ENCODE measurements at places on chromosomes 16 and 17. TPM values are rescaled to one million over a fixed set of nuclear protein-coding genes. Genes with fewer than 3 reads are reported as not detected.

DNA sequence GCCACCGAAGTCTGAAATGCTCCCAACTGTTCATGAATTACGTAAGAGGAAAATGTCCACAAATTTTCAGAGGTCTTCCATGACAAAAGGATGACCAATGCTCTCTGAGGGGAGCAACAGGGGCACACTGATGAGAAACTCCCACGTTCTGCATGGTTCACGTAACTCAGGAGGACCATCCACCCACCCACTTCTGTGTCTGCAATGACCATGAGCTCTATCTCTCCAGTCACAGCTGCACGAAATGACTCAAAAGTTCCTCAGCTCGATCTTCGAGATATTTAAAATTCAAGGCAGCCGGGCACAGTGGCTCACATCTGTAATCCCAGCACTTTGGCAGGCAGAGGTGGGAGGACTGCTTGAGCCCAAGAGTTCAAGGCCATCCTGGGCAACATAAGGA, 15.8 kb downstream of the WDR45B start:
- H3K4me3 ChIP-seq: no peak overlapping the region
- no peak for DNase-seq
- peaks cover 32% of the 10 kb centered on the region for H3K36me3 ChIP-seq
- H3K4me1 ChIP-seq: no peaks in the 10 kb centered on the region
- no peaks in the 10 kb centered on the region for H3K27me3 ChIP-seq

TEX2 gene
- 13.1 TPM for total RNA-seq

DNA sequence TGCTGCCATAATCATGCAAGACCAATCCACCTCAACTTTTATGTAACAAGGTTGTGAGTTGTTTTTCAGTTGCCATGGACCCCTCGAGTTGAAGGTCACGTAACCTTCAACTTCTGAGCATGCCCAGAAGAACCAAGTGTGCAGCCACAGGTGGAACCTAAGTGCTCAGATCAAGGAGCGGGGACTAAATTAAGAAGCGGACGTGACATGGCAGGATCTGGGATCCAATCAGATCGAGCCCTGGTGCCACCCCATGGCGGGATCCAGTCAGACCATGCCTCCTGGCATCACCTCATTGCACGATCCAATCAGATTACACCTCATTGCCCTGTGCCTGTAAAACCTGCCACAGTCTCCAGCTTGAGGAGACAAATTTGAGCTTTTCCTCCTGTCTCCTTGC, 204.5 kb upstream of the CDH5 start:
- no peaks in the 10 kb centered on the region for H3K27me3 ChIP-seq
- H3K4me3 ChIP-seq: no peak overlapping the region
- H3K4me1 ChIP-seq: no peaks in the 10 kb centered on the region
- no peak overlapping the region for H3K27ac ChIP-seq
- DNase-seq: no peak
- H3K36me3 ChIP-seq: no peaks in the 10 kb centered on the region

GRCh38 chr16:78004517-78004916, 17.8 kb upstream of the CLEC3A start:
- no peak overlapping the region for H3K4me3 ChIP-seq
- no peaks in the 10 kb centered on the region for H3K4me1 ChIP-seq
- H3K36me3 ChIP-seq: no peaks in the 10 kb centered on the region
- no peak for DNase-seq
